ENCODE measurements at places on chromosomes 16 and 17.

DNA sequence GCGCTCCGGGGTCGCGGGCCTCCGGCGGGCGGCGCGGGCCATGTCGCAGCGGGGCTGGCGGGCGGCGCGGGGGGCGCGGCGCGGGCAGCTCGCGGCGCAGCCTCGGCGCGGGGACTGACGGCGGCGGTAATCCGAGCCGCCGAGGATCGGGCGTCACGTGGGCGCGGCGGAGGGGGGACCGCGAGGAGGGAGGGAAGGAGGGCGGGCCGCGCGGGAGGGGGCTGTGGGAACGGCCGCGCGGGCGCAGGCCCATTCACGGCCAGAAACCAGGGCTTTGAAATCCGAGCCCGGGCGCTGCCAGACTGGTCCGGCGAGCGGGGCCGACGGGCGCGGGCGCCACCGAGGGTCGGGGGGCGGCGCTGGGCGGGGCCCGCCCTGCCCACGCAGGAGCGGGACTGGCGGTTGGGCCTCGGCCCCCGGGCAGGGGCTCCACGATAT lies at the start of gene MTSS2:
MTSS2 (minus strand) TSS at position 116 of the 438 bp plus-strand sequence. CDS start 262 bp downstream, outside the sequence.
- DNase-seq: no peak

DNA sequence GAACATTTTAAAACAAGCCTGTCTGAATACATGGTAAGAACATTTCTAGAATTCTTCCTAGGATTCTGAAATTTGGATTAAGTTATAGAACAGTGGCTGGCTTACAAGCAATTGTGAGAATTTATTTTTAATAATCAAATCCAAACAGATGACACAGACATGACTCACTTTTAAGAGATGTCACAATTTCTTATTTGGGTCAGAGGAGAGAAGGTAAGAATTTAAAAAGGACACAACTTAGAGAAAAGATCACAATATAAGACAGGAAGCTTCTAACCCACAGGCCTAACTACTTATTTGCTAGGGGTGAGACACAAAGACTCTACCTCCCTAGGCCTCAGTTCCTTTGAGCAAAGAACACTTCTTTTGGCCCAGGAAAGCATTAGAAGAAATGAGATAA lies 32.7 kb downstream of the ZZEF1 start:
- DNase-seq: no peak

- DNase-seq: no peak
These were observed 50.8 kb upstream of the CDR2 start for GRCh38 chr16:22425036-22425801.

DNA sequence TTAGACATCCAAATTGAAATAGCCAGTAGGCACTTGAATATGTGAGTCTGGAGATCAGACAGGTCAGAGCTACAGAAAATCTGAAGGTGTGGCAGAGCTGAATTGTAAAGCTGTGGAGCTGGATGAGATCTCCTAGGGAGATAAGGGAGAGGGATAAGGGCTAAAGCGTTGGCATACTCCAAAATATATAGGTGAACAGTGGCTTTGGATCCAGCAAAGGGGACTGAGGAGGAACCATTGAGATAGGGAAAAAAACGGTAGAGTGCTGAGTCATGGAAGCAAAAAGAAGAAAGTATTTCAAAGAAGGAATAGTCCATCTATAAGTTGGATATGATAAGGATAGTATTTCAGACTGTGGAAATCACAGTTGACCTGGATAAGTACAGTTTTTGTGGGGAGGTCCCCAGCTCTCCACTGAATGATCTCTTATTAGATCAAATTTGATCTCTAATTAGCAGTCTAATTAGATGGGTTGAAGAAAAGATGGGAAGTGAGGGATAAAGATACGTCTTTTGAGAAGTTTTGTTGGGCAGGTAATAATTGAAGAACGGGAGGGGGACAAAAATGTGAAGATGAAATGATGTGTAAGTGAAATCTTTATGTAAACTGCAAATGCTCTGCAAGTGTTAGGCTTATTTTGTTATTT lies 587 bp upstream of the DBF4B start:
- DNase-seq: no peak

- DNase-seq: no peak
These were observed 77.4 kb upstream of the SMIM36 start for GRCh38 chr17:55588446-55589242.

- DNase-seq: no peak
These were observed 832 bp downstream of the CDK5R1 start for GRCh38 chr17:32487473-32488176.

GRCh38 chr16:51524555-51525373 lies 373.7 kb upstream of the SALL1 start:
- no peak for DNase-seq

- no peak for DNase-seq
These were observed 253.9 kb upstream of the CACNG5 start for GRCh38 chr17:66580956-66581391.

Measured in effector memory CD4-positive, alpha-beta T cell (primary cell).